ENCODE measurements at places on chromosomes 16 and 17. TPM values are rescaled to one million over a fixed set of nuclear protein-coding genes. Genes with fewer than 3 reads are reported as not detected.

DNA sequence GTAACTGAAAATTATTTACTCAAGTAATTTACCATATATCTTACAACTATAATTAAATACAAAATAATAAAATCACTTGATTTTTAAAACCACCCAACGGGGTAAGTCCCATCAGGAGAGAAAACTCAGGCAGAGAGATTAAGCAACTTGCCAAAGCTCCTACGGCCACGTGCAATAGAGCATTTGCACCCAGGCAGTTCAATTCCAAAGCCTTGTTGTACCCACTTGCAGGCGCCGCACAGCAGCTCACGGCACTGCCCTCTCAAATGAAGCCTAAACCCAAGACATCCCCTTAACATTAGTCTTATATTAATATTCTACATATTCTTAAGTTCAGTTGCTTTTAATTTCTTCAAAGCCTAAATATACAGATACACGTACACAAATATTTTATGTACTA is 75.7 kb downstream of the SPAG9 start:
- 0 out of 2 replicates have a peak, but pooled peaks cover 2% of the 10 kb centered on the region for H3K4me1 ChIP-seq
- DNase-seq, result no peak
- no peak overlapping the region for H3K4me3 ChIP-seq
- H3K36me3 ChIP-seq, result peaks cover 4% of the 10 kb centered on the region
- H3K27me3 ChIP-seq, result no peaks in the 10 kb centered on the region

DNA sequence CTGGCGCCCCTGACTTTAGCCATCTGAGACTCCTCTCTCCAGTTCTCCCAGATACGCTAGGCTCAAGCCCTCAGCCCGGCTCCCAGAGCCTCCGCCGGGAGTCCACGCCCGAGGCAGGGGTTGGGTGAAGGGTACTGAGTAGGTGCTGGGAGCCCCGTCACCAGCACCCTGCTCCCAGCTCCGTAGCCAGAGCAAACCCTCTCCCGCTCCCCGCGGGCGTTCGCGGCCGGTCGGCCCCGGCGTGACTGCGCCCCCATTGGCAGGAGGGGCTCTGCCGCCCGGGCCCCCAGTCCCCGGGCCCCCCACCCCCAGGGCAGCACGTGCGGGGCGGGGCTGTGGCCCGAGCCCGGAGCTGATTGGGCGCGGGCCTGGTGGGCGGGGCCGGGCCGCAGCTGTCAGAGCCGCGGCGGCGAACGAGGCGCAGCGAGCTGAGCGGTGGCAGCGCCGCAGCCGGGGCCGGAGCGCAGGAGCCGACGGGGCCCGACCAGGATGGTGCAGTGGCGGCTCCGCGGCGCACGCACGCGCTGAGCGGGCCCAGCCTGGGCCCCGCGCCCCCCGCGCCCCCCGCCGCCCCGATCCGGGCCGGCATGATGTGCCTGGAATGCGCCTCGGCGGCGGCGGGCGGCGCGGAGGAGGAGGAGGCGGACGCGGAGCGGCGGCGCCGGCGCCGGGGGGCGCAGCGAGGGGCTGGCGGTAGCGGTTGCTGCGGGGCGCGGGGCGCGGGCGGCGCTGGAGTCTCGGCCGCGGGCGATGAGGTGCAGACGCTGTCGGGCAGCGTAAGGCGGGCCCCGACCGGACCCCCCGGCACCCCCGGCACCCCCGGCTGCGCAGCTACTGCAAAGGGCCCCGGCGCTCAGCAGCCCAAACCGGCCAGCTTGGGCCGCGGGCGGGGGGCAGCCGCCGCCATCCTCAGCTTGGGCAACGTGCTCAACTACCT is at the start of gene SPNS2:
TSS of gene SPNS2 (plus strand) at position 421 of the 937 bp plus-strand sequence. CDS start at position 588, 167 bp downstream.
- no peaks in the 10 kb centered on the region for H3K36me3 ChIP-seq
- no peak within 1 kb of the TSS for H3K27ac ChIP-seq
- no peaks in the 10 kb centered on the region for H3K4me1 ChIP-seq

- H3K27ac ChIP-seq, result no peak overlapping the region
- no peaks in the 10 kb centered on the region for H3K36me3 ChIP-seq
- H3K27me3 ChIP-seq, result no peaks in the 10 kb centered on the region
- 0 out of 2 replicates have a peak, but pooled peaks cover 5% of the 10 kb centered on the region for H3K4me1 ChIP-seq
- no peak for DNase-seq
Observed at GRCh38 chr16:10037751-10038150, 144.5 kb downstream of the GRIN2A start.

- no peak for DNase-seq
- H3K36me3 ChIP-seq, result no peaks in the 10 kb centered on the region
- peak overlapping the region; percentile 32 for H3K27ac ChIP-seq
- H3K4me3 ChIP-seq, result peak overlapping the region; percentile 35
- no peaks in the 10 kb centered on the region for H3K27me3 ChIP-seq
- H3K4me1 ChIP-seq, result peaks cover 5% of the 10 kb centered on the region
Observed at GRCh38 chr16:90046971-90047713, 27.9 kb upstream of the DBNDD1 start.

GRCh38 chr17:82031885-82032627 is 578 bp downstream of the RAC3 start:
- H3K4me3 ChIP-seq, result peak overlapping the region; percentile 63
- peaks cover 2% of the 10 kb centered on the region for H3K36me3 ChIP-seq
- H3K27ac ChIP-seq, result peak overlapping the region; percentile 77
- no peaks in the 10 kb centered on the region for H3K27me3 ChIP-seq

DNA sequence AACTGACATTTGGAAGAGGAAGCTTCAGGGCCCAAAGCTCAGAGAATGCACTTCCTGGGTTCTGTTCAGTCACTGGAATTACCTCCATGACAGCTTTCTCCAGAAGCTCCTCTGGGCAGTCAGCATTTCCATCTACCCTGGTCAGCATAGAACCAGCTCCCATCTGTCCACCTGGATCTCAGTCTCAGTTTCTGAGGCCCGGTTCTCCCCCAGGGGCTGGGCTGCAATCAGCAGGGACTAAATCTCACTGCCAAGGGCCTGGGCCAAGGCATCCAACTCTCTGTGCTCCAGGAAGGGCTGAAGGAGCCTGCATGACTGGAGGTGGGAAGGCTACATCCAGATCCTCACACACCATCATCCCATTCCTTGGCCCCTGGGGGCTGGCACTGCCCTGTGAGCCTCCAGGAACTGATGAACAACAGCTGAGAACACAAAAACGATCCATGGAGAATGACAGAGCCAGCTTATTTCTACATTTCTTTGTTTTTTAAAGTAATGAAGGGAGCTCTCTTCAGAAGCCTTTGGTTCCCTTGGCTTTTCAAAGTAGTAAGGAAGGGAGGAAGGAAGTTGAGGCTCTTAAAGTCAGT is 66.3 kb upstream of the MRTFB start:
- peak overlapping the region; percentile 41 for H3K27ac ChIP-seq
- no peaks in the 10 kb centered on the region for H3K36me3 ChIP-seq
- H3K4me3 ChIP-seq, result no peak overlapping the region
- no peak for DNase-seq
- H3K27me3 ChIP-seq, result no peaks in the 10 kb centered on the region

DNA sequence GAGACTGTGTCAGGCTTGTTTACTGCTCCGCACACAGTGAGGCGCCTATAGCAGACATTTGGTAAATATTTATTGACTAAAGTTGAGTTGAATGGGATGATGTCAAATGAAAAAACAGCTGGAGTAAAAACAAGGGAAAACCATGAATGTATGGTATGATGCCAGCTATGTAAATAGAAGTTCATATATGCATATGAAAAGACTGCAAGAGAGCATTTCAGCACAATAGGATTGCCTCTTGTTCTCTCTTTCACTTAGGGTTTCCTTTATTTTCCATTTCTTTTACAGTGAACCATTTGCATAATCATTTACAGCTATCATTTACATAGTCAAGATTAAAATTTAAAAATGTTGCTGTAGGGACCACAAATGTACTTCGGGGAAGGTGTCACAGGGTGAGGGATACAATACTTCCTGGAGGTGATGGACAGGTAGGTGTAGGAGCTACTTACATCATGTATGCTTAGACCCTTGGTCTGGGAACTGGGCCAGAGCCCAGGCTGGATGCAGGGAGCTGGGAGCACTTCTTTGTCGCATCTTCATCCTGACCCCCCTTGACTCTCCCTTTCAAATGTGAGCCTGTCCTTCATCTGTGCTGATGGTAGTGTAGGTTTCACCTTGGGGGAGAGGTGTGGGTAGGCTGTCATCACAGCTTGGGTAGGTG is 113.3 kb downstream of the UTP18 start:
- H3K36me3 ChIP-seq, result no peaks in the 10 kb centered on the region
- H3K27me3 ChIP-seq, result no peaks in the 10 kb centered on the region
- no peak for DNase-seq

GRCh38 chr17:42363231-42363630 is 25.0 kb downstream of the STAT3 start:
- DNase-seq, result no peak
- no peaks in the 10 kb centered on the region for H3K27me3 ChIP-seq
- no peaks in the 10 kb centered on the region for H3K36me3 ChIP-seq

DNA sequence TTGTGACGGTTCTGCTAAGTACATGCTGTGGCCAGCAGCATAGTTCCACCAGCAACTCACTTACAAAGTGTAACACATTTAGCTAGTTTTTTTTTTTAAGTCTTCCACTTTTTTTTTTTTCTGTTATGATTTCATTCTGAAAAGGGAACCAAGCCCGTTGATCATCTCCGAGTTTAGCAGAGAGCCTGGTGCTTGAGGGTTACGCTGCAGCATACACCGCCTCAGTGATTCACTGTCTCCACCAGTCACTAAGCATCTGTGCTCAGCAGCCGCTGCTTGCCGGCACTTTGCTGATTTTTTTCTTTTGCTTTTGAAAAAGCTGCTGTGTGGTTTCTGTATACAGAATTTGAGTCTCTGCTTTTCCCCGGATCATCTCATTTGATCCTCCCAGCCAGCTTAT is 194.5 kb upstream of the CDH13 start:
- H3K27me3 ChIP-seq, result no peaks in the 10 kb centered on the region
- H3K36me3 ChIP-seq, result no peaks in the 10 kb centered on the region

- no peaks in the 10 kb centered on the region for H3K27me3 ChIP-seq
- peaks cover 31% of the 10 kb centered on the region for H3K36me3 ChIP-seq
- no peak for DNase-seq
Observed at GRCh38 chr16:55532227-55532626, 23.4 kb downstream of the LPCAT2 start.

GRCh38 chr17:18021372-18021771 is 17.6 kb downstream of the ATPAF2 start:
- no peak for DNase-seq
- no peaks in the 10 kb centered on the region for H3K4me1 ChIP-seq
- no peaks in the 10 kb centered on the region for H3K36me3 ChIP-seq
- H3K4me3 ChIP-seq, result no peak overlapping the region
- no peaks in the 10 kb centered on the region for H3K27me3 ChIP-seq
- no peak overlapping the region for H3K27ac ChIP-seq

CNTNAP1 gene
- total RNA-seq, result 20.4 TPM

SRCIN1 gene
- total RNA-seq, result 12.8 TPM

FBXO39 gene
- total RNA-seq, result not detected

MLYCD gene
- total RNA-seq, result 2.2 TPM

RPA1 gene
- 150 TPM for total RNA-seq

Data from Panc1 (cell line).